Stimulated activated CD8-positive, alpha-beta memory T cell treated with anti-CD3 and anti-CD28 coated beads, Interleukin-7, amount 100 ng/mL, for 1 hour (primary cell): ENCODE measurements at places on chromosomes 2 and 18.

DNA sequence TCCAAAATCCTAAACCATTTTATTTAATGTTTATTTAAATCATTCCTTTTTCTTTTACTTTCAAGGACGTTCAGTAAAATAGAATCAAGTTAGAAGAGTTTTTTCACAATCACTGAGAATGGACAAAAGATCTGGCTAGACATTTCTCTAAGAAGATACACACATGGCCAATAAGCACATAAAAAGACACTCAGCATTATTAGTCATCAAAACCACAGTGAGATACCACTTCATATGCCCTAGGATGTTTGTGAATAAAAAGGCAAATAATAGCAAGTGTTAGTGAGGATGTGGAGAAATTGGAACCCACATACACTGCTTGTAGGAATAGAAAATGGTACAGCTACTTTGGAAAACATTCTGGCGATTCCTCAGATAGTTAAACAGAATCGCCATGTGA, 76.1 kb downstream of the RHBDD1 start:
- no peak for DNase-seq

- DNase-seq = peak; percentile 23
Measured at GRCh38 chr2:54522624-54523281, 66.6 kb downstream of the SPTBN1 start.

- no peak for DNase-seq
Measured at GRCh38 chr2:201709747-201710146, 11.3 kb upstream of the MPP4 start.

GRCh38 chr2:157182204-157182709, 75.2 kb upstream of the GALNT5 start:
- DNase-seq = no peak

- DNase-seq = no peak
Measured at GRCh38 chr2:207632575-207633493, 7.6 kb upstream of the METTL21A start.

GRCh38 chr18:75698861-75699260, 271.4 kb upstream of the SMIM21 start:
- DNase-seq = no peak

DNA sequence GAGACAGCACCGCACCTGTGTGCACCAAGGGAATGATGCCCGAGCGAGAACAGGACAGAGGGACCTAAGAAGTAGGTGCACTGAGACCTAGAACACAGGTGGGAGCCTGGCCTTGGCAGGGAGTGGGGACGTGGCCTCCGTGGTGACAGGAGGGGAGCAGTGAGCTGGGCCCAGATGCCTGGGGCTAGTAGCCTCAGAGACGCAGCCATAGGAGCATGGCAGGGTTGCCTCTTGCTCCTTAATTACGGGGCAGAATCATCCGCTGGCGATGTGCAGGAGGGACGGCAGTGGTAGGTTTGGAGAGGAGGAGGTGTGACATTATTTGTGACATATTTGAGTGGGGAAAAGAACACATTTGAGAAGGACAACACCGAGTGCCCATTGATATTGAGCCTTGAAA, 57.0 kb upstream of the HPCAL1 start:
- no peak for DNase-seq

GRCh38 chr2:233418761-233419546, 64.7 kb downstream of the DGKD start:
- DNase-seq = no peak

DNA sequence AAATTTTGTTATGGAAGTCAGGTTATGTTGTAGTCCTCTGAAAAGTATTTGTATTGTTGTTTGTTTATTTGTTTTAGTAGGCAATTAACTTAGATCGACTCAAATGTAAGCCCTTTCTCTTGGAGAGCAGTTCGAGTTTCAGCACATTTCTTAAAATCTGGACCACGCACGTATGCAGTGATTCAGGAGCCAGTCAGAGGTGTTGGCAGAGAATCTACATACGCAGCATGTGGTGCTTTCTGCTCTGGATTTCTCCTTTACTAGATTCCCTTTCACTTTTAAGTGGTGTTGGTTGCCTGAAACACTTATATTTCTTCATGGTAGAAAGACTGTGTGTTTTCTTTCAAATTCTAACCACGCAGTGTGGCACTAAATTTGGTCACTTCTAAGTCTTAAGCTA, 773.9 kb upstream of the LRATD1 start:
- no peak for DNase-seq

GRCh38 chr2:46701152-46701551, 214.5 kb downstream of the MCFD2 start:
- no peak for DNase-seq

GRCh38 chr2:189521699-189522434, 58.7 kb downstream of the SLC40A1 start:
- DNase-seq = no peak

- DNase-seq = no peak
Measured at GRCh38 chr18:59748628-59749360, 51.6 kb upstream of the CCBE1 start.

- no peak for DNase-seq
Measured at GRCh38 chr18:74097803-74098202, 49.8 kb downstream of the FBXO15 start.

- DNase-seq = no peak
Measured at GRCh38 chr2:132978840-132979239, 308.8 kb upstream of the LYPD1 start.

- no peak for DNase-seq
Measured at GRCh38 chr2:52467189-52467588, 1300.4 kb upstream of the CHAC2 start.

GRCh38 chr18:10893196-10893595, 256.2 kb downstream of the PIEZO2 start:
- DNase-seq = no peak

GRCh38 chr2:75089471-75089870, 109.8 kb downstream of the TACR1 start:
- DNase-seq = no peak

- DNase-seq = no peak
Measured at GRCh38 chr2:103166456-103167324, 404.9 kb downstream of the TMEM182 start.

DNA sequence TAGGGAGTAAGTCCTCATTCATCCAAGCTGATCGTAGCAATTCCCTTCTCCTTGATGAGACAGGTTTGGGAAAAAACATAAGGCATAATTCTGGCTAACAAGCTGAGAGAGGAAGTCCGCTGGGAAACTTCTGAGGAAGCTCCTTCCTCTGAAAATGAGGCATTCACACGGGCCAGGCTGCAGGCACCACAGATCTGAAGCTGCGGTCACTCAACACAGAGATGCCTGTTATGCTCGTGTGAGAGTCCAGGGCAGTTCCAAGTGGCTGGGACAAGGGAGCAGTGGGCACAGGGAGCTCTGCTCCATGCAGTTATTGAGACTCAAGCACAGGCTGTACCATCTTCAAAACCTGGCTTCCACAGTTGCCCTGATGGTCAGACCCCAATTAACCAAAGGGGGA, 200.9 kb upstream of the ID2 start:
- DNase-seq = no peak

GRCh38 chr2:675460-675859, 1.7 kb downstream of the TMEM18 start:
- DNase-seq = no peak

- DNase-seq = no peak
Measured at GRCh38 chr2:98730707-98731040, 258 bp downstream of the MGAT4A start.

GRCh38 chr2:178392215-178392614, 58.8 kb downstream of the PRKRA start:
- DNase-seq = no peak

- no peak for DNase-seq
Measured at GRCh38 chr2:10659898-10660568, 29.7 kb downstream of the NOL10 start.
